ENCODE measurements at places on chromosomes 2 and 18.

- no peak for DNase-seq
These were observed 32.7 kb upstream of the AFTPH start for GRCh38 chr2:64491426-64491825.

- DNase-seq, result no peak
These were observed 47.9 kb upstream of the ITGAV start for GRCh38 chr2:186542002-186542401.

DNA sequence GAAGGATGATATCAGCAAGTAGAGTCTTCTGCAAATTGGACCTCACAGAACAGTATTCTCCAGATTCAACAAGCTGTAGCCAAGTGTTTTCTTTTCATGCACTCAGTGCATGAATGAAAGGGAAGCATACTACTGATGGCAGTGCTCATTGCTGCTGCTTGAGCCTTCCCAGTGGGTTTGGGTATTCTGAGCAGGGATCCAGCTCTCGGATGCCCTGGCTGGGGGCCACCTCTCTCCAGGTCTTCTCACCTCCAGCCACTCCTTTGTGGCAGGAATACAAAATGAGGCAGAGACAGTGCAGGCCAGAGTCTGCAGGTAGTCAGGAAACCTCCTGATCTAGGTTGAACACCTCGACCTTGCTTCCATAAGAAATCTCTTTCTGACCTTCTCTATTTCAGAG, 390.4 kb upstream of the CELF4 start:
- no peak for DNase-seq

DNA sequence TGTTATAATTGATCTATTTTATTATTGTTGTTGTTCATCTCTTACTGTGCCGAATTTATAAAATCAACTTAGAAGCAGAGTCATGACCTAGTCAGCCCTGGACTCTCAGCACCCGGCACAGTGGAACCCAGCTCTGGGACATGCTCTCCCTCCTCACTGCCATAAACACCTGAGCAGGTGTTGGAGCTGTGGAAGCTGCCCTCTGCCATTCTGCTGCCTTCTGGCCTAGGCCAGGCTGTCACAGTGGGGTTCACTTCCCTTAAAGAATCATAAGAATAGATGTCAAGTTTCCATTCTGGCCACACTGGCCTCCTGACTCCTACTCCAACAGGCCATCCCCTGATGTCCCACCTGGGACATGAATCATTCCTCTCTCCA, 192.2 kb downstream of the ZFP36L2 start:
- no peak for DNase-seq

- DNase-seq, result no peak
These were observed 211.8 kb downstream of the SLC8A1 start for GRCh38 chr2:40240070-40240469.

DNA sequence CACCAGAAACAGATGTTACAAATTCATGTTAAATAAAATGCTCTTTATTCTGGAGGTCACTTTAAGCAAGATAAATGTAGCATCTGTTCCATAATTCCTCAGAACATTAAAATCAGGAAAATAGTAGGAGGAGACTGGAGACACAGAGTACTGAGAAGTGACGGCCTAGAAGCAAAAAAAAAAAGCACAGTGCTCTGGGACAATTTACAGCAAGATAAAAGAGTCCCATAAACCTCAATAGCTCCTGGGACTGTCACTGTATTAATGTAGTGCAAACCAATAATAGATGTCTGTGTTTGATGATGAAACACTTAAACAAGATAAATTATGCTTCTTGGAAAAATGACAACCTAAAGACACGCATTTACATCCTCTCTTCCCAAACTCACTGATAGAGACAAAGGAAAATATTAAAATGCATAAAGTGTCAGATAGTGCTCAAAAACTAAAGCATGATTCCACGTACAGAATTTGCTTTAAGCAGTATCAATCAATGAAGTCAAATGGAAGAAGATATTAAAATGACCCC, 338.8 kb upstream of the REG3G start:
- DNase-seq, result no peak

DNA sequence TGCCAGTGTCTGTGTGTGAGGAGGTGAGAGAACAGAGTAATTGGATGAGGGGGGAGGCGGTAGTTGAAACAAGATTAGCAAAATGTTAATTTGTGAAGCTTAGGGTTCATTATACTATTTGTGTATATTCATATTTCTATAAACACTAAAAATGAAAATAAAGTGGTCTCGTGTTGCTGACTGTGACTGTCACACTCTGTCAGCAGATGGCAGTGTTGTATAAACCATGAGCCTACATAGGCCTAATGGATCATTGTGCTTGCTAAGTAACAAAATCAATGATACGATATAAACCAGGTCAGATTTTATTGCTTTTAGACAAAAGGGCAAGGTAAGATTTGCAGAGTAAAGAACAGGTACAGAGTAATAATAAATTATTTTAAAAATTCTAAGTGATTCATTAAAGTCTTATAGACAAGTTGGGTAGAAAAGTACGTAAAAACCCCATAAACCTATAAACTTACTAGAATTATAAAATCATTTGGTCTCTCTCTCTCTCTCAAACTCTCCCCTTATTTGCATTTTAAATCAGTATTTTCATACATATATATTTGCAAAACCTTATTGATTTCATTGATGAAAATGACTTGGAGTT, 182.7 kb downstream of the RPIA start:
- peak; percentile 7 for DNase-seq

DNA sequence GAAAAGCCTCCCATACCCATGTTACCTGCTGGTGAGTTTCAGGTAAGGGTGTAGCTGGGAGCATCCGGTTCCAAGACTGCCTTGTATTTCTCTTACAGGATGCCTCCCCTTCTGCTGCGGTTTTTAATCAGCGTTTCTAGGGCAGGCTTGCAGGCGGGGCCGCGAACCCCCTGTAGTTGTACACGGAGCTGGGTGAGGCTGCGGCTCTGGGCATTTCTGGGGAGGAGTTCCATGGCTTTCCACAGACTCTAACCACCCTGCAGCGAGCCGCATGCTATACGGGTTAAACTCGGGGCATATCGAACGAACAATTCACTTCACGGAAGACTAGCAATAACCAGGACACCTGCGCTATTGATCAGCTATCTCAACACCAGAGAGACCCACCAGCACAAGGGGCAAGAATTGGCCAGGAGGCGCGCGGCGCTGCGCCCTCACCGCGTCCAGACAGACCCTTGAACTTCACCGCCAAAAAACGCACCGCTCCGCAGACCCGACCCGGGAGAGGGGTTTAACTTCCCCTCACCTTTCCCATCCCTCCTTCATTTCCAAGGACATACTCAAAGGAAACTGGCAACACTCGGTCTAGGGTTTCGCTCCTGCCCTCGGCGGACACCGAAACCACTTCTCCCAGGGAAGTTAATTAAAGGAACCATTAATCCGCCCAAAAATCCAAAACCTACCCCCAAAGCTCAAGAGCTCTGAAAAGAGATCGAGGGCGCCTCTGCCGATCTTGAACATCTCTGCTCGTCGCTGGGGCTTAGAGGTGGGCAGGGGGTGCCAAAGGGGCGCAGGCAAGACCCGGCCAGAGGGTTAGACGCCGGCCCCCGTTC, 909 bp downstream of the TGFA start:
- no peak for DNase-seq

DNA sequence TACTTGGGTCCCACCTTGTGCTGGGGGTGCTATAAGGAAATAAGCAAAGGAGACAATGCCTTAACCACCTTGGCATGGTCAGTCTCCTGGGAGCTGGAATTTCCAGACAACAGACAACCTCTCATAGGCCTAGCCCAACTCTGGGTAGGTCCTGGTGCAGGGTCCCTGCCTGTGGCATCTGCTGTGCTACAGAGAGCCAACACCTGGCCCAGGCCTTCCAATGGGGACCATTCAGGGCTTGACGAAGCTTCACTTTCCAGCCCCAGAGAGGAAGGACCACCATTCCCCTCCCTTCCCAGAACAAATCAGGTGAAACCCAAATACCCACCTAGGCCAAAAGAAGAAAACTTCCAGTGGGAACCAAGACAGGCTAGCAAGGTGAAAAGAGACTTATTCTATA, 82.8 kb downstream of the SMAD7 start:
- DNase-seq, result no peak

DNA sequence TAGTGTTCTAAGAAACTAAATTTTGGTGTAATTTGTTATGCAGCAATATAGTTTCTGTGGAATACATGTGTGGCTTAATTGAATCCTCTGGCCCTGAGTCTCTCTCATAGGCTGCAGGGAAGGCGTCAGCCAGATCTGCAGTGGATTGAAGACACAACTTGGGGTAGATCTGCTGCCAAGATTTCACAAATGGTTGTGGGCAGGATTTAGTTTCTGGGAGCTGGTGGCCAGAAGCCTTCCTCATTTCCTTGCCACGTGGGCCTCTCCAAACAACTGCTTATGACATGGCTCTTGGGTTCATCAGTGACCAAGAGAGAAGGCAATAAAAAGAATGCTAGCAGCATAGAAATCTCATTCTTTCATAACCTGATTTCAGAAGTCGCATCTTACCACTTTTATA, 28.2 kb downstream of the CCDC102B start:
- no peak for DNase-seq

- DNase-seq, result no peak
These were observed 14.8 kb upstream of the COLEC12 start for GRCh38 chr18:515156-515815.

- DNase-seq, result no peak
These were observed 731.3 kb upstream of the RAB6C start for GRCh38 chr2:129248198-129248597.

DNA sequence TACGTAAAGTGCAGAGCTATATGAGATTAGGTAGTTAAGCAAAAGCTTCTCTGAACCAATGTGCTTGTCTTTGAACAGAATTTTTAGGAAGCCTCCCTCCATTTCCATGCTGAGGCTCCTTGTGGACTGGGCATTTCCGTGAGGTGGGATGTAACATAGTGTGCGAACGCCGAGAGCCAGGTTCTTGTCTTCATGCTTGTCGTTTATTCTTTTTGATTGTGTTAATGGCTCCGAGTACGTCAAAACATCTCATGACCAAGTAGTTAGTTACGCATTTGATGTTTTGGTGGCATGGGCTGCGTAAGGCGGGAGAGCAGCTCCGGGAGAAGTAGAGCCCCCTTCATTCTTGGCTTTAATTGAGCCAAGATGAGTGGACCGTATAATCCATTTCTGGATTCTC, 32.9 kb downstream of the DGKD start:
- no peak for DNase-seq

- DNase-seq, result no peak
These were observed 221.6 kb downstream of the NR4A2 start for GRCh38 chr2:156110890-156111289.

DNA sequence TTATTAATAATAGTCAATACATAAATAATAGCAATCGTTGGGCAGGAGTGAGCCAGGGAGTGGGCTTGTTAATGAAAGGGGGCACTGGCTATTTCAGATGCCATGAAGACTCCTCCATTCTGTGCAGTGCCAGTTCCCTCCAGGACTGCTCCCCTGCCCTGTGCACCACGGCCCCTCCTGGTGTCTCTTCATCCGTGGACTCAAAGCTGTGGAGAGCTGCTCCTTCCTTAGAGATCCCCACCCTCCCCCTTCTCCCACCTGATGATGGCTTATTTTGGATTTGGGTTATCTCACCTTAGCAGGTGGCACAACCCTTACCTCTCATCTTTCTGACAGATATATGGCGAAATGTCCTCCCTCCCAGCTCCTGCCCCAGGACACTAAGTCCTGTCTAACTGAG, 3.1 kb upstream of the CELF4 start:
- no peak for DNase-seq

- no peak for DNase-seq
These were observed 321.9 kb downstream of the CELF4 start for GRCh38 chr18:37243741-37244140.

DNA sequence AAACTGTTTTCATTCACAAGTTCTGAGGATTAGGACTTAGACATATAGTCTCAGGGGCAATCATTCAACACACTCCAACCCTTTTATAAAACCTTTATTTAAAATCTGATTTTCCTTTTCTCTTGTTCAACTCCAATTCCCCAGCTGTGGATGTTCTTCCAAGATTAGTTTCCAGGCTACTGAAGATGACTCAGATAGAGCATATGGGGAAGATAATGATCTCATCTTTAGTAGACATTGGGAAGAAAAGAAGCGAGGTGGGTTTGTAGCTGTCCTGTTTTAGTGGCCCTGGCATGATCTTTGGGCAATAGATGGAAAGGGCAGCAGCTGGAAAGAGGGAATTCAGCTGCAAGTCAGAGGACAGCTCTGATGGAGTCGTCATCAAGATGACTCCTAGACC, 247.7 kb upstream of the CCDC68 start:
- DNase-seq, result no peak

DNA sequence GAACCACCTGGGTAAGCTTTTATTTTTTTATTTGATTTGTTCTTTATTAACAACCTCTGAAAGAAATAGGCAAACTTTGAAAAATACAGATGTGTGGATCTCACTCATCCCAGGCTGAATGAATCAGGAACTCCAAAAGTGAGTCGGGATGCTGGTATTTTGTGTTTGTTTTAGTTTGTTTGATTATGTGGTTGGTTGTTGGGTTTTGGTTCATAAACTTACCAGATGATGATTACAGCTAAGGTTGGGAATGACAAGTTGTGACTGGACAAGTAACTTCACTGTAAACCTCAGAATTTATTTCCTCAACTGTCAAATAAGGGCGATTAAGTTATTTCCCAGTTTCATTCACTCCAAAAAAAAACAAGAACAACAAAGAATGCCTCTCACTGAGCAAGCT, 80.5 kb upstream of the KIF5C start:
- DNase-seq, result no peak

- no peak for DNase-seq
These were observed 15.8 kb upstream of the MTCL1 start for GRCh38 chr18:8689517-8689916.

Data from stimulated activated naive CD4-positive, alpha-beta T cell treated with Interleukin-2 at 50 U/mL for 16 hours (primary cell).